Fibroblast of skin of left quadriceps (primary cell): ENCODE measurements at places on chromosomes 7 and 10.

GRCh38 chr7:41795276-41795833 lies 92.5 kb upstream of the INHBA start:
- DNase-seq = no peak

- no peak for DNase-seq
Measured at GRCh38 chr10:125475815-125476214, 207.1 kb downstream of the TEX36 start.

DNA sequence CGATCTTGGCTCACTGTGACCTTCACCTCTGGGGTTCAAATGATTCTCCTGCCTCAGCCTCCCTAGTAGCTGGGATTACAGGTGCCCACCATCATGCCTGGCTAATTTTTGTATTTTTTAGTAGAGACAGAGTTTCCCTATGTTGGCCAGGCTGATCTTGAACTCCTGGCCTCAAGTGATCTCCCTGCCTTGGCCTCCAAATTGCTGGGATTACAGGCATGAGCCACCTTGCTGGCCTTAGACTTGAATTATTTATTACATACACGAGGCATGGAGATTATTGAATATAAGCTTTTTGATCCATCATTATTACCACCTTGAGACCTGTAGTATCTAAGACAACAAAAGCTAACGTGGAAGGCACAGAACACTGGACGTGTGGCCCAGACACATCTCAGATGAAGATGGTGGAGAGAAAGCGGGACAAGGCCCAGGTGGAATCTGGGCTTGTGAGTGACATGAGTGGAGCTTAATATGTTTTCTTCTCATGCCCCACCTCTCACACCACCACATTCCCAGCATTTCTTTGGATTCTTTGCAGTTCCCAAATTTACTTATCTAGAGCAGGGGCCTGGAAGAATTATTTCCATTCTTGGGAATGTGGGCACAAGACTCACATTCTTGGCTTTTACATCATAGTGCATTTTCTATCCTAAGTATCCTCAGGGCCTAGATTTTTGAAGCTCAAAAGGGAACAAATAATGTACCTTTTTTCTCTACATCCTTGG lies 76.6 kb downstream of the SUGCT start:
- DNase-seq = peak; percentile 40

DNA sequence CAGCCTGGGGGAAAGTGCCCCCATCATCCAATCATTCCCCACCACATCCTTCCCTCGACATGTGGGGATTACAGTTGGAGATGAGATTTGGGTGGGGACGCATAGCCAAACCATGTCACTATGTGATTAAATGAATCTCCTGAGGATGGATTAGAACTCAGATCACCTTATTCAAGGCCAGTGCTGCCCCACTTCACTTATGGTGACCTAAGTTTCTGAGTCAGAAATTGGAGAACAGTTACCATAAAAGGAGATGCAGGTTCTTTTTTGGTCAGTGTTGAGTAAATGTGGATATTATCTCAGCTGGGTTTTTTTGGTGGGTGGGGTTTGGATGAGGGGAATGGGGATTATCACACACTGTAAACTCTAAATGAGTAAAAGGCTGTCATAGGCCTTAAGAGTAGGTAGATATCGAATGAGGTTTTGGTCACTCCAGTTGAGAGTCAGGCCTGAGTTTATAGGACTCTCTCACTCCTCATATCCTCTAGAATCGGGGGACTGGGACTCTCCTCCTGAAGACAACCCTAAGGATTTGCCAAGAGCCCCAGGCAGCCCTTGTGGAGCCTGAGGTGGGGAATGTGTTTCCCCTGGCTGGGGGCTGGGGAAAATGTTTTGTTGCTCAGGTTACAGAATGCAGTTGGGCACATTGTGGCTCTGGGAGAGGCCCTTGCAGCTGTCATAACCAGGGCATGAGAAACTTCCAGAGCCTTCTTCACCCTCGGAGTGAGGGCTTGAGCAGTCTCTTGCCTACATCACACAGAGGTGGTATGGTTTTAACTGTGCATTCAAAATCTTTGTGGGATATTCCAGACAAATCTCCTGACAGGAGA lies 213.0 kb downstream of the BAMBI start:
- no peak for DNase-seq

DNA sequence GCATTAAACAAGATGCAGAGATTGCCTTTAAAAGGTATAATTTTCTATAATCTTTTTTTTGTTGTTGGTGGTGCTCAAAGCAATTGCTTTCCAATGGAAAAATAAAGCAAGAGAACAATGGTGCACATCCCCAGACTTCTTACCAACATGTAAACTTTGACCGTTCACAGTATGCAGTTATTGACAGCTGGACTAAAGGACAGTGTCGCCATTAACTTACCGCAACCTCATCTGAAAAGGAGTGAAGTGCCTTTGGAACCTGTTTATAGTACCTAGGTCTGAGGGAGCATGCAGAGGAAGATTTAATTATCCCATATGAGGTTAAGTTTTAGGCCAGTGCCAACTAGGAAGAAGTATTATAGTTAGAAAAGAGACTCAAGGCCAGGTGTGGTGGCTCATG lies 654.5 kb downstream of the PARD3 start:
- no peak for DNase-seq

DNA sequence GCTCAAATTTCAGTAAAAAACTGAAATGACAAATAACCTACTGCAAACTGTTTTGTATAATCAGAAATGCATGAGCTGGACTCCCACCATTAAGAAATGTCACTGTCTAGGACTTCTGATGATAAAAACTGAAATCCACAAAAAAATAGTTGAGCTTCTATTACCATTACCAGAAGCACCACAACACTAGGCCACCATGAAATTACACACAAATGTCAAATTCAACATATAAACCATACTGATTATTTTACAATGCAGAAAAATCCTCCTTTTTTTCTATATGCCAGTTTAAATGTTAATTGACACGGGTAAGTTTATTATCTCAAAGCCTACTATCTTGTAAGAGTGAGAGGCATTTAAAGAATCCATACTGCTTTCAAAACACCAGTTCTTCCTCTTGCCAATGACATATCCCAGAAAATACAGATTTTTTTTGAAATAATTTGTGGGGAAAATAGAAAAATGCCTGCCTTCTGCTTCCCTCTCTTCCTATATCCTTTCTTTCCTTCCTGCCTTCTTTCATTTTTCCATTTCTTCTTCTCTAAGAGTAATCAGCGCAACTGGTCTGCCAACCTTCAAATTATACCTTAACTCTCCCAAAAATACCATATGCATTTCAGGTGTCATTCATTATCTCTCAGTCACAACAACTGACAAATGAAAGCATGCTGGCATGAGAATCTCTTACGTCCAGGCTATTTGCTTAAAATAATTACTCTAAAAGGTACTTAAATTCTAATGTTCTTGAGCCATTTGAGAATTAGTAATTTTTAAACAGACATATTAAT lies 12.3 kb downstream of the PDK4 start:
- no peak for DNase-seq
